HL-60 (cell line): ENCODE measurements at places on chromosomes 4 and X.
A peak's percentile ranks its signal among the peaks of the same experiment; 100 is the strongest.

DNA sequence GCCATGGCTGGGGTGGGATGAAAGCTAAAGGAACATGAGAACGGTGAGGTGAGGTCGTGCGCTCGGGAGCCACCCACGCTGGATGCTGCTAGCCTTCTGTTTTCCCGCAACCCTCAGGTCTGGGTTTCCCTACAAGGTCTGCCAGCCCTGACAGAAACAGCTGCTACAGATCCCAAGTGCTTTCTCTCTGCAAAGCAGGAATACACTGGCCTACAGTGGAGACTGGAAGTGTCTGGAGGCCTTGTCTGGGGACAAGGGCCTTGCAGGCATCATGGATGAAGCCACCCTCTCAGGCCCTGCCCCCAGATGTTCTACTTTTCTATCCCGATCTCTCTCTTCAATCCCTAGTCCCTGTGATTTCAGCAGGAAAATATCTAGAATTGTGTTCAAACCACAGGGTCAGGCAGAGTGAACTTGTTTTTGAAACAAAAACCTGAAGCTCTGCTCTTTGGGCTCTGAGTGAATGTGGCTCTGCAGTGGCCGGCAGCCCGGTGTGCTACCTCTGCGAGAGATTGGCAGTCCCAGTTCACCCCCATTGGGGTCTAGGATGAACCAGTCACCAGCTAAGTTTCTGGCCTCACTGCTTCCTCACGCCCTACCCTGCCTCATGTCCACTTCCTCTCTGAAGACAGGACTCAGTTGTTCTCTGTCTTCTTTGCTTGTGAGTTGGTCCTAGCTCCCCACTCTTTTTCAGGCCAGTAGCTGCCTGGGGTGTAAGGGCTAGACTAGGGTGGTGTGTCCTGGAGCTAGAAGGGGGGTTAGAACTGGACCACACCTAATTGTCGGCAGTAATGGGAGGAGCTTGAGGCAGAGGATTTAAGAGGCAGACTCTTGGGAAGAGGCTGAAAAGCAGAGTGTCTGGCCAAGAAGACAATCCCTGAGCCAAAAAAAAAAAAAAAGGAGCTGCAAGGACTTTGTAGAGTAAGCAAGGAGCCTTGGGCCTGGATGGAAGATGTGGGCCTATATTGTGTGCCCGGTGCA is 89.6 kb downstream of the RTL5 start:
- DNase-seq: no peak

DNA sequence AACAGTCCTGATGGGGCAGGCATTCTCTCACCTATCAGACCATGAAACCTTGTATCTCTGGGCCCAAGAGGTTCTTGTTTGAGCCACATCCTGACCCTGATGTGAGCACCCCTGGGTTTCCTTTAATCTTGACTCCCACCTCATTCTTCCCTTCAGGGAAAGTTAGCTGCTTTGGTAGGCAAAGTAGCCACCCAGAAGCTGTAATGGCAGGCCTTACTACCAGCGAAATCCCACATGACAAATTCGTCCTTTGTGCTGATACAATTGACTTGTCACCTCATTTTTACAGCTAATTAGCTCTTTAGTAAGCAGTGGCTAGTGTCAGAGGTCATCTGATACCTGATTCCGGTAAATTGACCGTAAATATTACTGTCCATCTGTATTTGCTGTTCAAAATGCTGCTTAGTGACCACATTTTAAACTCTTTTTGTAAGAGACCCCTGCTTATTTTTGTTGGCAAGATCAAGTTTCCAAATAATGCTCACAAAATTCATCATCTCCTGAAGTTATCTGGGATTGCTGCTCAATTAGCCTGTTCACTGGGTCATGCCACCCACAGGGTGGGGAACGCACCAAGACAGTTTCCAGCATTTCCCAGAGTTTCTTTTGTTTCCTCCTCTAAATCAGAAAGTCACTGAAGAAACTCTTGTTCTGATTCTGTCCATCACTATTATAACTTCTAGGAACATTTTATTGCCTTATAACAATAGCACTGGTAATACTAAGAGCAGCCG is 329.7 kb downstream of the GPAT3 start:
- DNase-seq: no peak

DNA sequence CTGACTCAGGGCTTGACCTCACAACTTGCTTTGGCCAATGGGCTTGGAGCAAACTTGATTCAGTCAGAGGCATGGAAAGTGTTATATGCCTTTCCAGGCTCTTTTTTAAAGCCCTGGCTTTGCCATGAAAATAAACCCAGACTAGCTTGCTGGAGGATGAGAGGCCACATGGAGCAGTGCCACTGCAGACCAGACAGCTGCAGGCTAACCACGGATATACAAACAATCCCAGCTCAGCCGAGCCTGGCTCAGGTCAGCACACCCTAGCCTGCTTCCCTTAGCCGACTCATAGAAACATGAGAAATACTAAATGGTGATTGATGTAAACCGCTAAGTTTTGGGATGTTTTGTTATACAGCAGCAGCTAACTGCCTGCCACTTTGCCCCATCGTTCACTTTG is 345.1 kb downstream of the ARHGAP10 start:
- no peak for DNase-seq

- no peak for DNase-seq
Observed at GRCh38 chrX:45154462-45154861, 46.2 kb downstream of the DIPK2B start.

GRCh38 chr4:155849042-155849441 is 17.0 kb downstream of the ASIC5 start:
- no peak for DNase-seq

GRCh38 chr4:88659055-88659889 is 38.4 kb downstream of the NAP1L5 start:
- DNase-seq: peak; percentile 12

DNA sequence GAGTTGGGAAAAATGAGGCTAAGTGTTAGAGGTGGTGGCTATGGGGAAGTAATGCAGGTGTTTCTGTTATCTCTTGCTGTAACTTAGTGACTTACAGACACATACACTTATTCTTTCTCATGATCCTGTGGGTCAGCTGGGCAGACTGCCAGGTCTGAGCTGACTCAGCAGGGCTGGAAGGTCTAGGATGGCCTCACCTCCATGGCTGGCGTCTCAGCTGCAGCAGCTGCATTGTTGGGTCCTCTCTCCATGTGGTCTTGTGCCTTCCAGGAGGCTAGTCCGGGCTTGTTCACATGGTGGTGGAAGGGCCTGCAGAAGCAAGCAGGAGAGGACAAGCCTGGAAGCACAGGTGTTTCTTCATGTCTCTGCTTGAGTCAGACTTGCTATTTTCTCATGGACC is 172.7 kb downstream of the NHS start:
- peak; percentile 51 for DNase-seq

GRCh38 chrX:130975947-130976346 is 72.9 kb upstream of the ENOX2 start:
- DNase-seq: peak; percentile 1

GRCh38 chr4:89837385-89837992 is 528 bp upstream of the SNCA start:
- DNase-seq: no peak

DNA sequence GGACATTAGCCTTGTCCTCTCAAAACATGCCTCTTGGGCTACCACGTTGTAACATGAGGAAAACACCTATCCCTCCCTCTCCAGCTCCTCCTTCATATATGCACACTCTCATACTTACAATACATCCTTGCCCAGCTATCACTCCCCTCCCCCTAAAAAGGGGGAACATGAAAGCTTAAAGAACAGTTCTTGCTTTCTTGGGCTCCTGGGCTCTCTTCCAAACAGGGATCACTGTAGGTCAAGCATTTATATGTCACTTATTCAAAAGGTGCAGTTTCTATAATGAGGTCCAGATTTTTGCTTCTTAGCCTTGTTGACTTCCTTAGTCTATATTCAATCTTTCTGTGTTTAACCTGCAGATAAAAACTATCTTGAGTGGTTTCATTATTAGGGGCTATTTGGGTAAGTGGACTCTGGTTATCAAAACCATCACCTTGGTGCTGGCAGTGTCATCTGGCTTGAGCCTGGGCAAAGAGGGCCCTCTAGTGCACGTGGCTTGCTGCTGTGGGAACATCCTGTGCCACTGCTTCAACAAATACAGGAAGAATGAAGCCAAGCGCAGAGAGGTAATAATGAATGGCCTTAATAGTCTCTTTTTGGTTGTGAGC is 119.4 kb downstream of the AKAP4 start:
- DNase-seq: peak; percentile 34
